ENCODE measurements at places on chromosomes 11 and 22. TPM values are rescaled to one million over a fixed set of nuclear protein-coding genes. Genes with fewer than 3 reads are reported as not detected.
A peak's percentile ranks its signal among the peaks of the same experiment; 100 is the strongest.

- no peak for DNase-seq
Observed at GRCh38 chr11:16780698-16781550, 42.5 kb downstream of the C11orf58 start.

- DNase-seq: no peak
Observed at GRCh38 chr11:47881145-47881544, 33.0 kb upstream of the NUP160 start.

- no peak for DNase-seq
Observed at GRCh38 chr11:117715801-117716200, 81.2 kb downstream of the DSCAML1 start.

DNA sequence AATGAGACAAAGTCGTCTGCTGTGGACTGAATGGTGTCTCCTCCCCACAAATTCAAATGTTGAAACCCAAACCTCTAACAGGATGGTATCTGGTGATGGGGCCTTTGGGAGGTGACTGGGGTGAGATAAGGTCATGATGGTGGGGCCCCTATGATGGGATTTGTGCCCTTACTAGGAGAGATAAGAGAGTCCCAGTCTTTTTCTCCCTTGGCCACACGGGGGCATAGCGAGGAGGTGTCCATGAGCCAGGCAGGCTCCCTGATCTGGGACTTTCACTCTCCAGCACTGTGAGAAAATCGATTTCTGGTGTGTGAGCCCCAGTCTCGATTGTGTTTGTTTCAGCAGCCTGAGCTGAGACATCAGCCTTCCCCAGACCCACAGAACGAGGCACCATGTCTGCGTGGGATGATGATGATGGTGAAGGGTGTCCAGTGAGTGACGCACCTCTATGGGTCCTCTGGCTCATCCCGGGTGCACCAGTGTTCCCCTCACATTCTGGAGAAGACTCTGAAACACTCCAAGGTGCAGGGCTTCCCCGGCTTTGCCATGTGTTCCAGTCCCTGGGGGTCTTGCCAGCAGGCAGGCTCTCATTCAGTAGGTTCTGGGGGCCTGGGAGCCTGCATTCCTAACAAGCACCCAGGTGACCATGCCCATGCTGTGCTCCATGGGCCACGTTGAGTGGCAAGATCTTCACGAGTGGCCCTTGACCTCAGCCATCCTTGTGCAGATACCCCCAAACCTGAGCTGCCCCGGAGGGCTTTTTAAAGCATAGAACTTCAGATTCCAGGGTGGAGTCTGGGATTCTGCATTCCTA is 363.0 kb downstream of the CTTN start:
- no peak for DNase-seq

- no peak for DNase-seq
Observed at GRCh38 chr11:114160894-114161293, 101.4 kb downstream of the ZBTB16 start.

GRCh38 chr11:122085264-122085663 is 30.8 kb downstream of the BLID start:
- DNase-seq: no peak

GRCh38 chr11:69425444-69425843 is 56.0 kb upstream of the LINC01488 start:
- no peak for DNase-seq

- peak; percentile 41 for DNase-seq
Observed at GRCh38 chr22:41302021-41302767, 869 bp downstream of the ZC3H7B start.

- DNase-seq: no peak
Observed at GRCh38 chr11:109739379-109739778, 317.4 kb downstream of the C11orf87 start.

GRCh38 chr22:31943978-31944699 is at the start of gene YWHAH:
Gene YWHAH, plus strand, starts transcription at chr22:31944535. Its CDS starts 199 bp downstream, at chr22:31944734.
- DNase-seq: peak; percentile 96

GRCh38 chr22:21845558-21846453 is 21.6 kb downstream of the MAPK1 start:
- no peak for DNase-seq

GRCh38 chr11:19808076-19808911 is 95.7 kb downstream of the NAV2 start:
- no peak for DNase-seq

- DNase-seq: no peak
Observed at GRCh38 chr11:120068114-120068573, 69.8 kb downstream of the TRIM29 start.

DNA sequence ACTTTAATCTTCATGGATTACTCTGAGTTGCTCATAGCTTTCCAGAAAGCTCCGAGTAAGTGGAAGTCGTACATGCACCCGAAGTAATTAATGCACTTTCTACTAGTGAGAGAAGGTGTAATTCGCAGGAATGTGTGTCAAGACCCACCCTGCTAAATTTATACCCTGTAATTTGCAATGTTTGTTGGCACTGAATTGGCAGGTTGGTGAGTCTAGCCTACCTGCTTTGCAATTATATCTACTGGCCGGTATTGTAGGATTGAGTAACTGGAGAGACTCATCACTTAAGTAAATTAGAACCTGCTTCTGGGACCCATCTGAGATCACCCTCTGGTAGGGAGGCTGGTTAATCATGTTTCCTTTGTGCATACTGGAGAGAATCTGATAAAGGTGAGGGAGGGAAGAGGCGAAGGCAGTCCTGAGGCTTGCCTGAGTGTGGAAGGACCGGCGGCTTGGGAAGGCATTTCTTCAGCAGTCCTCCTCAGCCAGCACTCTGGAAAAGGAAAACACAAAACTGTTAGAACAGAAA is 63.3 kb downstream of the LDLRAD3 start:
- no peak for DNase-seq

- DNase-seq: no peak
Observed at GRCh38 chr11:95144313-95145235, 54.9 kb downstream of the ENDOD1 start.

DNA sequence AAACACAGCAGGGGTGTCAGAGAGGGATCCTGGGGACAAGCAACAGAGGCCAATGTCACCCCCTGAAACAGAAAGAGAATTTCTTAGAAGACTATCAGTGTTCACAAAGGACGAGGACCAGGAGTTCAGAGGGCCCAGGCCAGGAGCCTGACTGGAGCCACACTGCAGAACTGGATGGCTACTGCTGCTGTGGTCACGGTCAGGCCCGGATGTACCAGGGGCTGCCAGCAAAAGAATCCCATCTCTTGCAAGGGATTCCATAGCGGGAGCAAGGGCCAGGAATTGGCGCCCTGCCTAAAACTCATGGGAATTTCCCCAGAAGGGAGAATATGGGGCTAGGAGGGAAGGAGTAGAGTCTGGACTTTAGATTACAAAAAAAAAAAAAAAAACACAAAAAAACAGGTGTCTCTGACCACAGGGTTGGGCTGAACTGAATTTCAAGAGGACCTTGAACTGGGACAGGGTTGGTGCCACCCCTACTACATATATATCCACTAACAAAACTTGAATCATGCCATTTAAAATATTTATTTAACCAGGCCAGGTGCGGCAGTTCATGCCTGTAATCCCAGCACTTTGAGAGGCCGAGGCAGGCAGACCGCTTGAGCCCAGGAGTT is 15.7 kb upstream of the KCTD14 start:
- no peak for DNase-seq

DNA sequence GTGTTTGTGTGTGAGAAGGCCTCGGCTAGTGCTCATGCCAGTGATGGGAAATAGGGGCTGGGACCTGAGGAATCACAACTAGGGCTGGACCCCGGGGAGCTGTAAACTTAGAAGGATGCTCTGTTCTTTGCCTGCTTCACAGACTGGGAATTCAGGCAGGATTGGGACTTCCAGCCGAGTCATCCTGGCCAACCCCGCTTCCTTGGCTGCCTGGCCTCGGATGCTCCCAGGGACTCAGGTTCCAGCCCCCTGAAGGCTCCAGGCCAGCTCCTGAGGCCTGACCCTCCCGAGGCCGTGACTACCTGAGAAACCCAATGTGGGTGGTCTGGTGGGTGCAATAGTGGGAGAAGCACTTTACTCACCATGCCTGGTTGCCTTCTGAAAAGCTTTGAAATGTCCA is 44.7 kb downstream of the IRAG1 start:
- no peak for DNase-seq

DNA sequence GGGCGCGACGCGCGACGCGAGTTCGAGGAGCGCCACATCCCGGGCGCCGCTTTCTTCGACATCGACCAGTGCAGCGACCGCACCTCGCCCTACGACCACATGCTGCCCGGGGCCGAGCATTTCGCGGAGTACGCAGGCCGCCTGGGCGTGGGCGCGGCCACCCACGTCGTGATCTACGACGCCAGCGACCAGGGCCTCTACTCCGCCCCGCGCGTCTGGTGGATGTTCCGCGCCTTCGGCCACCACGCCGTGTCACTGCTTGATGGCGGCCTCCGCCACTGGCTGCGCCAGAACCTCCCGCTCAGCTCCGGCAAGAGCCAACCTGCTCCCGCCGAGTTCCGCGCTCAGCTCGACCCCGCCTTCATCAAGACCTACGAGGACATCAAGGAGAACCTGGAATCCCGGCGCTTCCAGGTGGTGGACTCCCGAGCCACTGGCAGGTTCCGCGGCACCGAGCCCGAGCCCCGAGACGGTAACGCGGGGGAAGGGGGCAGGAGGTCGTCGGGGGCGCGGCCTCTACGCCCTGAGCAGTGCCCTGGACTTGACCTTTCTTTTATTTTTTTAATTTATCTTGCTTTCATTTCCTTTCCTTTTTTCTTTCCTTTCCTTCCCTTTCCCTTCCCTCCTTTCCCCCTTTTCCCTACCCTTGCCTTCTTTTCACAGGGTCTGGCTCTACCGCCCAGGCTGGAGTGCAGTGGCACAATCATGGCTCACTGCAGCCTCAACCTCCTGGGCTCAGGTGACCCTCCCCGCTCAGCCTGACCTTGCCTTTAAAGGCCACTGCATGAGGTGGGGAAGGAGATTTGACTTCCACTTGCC is 5.0 kb downstream of the MPST start:
- DNase-seq: no peak

- DNase-seq: no peak
Observed at GRCh38 chr11:126095745-126096144, 33.1 kb upstream of the CDON start.

DNA sequence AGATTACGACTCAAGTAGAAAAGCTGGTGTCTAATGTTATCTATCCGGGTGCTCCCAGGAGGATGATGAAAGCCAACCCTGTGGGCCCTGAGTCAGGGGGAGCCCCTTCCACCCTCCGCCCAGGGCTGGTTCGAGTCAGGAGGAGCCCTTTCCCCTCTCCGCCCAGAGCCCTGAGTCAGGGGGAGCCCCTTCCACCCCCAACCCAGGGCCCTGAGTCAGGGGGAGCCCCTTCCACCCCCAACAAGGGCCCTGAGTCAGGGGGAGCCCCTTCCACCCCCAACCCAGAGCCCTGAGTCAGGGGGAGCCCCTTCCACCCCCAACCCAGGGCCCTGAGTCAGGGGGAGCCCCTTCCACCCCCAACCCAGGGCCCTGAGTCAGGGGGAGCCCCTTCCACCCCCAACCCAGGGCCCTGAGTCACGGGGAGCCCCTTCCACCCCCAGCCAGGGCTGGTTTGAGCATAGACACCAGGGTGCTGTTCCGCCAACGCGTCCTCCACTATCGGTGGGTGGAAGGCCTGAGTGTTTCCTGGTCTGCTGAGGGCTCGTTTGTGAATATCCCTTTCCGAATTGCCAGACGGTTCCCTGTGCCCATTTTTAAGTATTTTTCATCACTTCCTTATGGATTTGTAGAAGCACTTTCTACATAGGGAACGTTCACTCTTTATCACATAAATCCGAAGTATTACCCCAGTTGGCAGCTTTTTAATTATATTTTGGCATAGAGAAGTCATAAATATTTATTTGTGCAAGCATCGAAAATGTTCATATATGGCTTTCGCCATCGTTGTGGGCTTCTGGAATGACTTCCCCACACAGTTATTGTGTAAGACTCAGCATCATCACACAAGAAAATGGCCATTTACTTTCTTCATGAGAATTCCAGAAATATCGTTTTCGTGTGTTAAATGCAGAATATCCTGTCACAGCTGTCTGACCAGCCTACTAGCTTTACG is 380.6 kb downstream of the BRD1 start:
- no peak for DNase-seq

DNA sequence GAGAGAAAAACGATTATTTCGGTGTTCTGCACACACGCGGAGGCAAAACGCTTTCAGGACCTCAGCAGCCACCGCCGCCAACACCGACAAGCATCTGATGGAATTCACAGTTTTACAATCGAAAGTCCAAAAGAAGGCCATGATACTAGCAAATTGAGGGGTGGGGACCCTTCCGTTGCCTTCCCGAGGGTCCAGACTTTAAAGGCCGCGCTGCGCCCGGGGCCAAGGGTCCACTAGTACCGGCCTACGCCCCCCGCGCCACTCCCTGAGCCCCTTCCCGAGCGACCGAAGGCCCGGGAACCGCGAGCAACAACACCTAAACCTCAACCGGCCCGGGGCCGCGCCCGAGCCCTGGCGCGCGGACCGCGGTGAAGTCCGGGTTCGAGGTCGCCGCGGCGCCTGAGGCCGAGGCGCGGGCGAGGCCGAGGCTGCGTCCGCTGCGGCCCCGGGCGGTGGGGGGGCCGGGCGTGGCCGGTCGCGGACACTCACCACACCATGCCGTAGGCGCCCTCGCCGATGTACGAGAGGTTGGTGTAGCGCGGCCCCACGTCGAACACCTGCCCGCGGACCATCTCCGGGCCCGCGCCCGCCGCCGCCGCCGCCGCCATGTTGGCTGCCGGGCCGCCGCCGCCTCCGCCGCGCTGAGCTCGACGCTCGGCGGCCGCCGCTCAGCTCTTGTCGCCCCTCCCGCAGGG is 465 bp downstream of the MAPK1 start:
- DNase-seq: no peak

DNA sequence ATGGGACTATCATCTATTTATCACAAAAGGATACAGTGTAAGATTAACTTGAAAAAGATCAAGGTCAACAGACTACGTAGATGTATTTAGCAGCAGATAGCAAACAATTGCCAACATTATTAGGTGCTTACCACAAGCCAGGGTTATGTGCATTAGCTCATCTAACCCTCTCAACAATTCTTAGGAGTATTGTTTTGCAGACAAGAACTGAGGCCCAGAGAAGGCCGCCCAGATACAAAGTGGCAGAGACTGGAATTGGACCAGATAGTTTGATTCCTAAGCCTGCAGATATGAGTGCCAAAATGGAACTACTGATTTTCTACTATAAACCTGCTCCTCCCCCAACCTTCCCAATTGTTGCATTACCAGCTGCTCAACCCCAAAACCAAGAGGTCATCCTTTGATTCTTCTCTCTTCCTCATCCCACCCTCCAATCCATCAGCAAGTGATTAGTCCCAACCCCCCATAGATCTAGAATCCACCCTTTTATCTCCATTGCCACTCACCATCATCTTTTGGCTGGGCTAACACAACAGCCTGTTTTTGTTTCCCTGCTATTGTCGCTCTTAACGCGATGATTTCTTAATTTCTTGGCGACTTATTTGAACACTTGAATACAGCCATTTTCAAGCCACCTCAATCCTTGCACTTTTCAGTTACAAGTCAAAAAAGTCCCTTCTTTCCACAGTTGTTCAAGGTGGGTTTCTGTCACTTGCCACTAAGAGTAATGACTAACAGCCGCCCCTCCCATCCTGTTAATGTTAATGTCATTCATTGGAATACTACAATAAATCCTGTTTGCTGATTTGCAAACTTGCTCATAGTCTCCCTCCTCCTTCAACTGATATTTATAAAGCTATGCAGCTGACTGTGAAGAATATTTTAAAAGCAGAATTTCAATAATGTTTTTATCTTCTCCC is 2.7 kb downstream of the TMEM123 start:
- DNase-seq: no peak

Gene SUSD2
- 0.48 TPM for polyA plus RNA-seq

Gene HMGXB4
- polyA plus RNA-seq: 11.5 TPM

Gene NRIP3
- polyA plus RNA-seq: 1.1 TPM

Gene SYVN1
- polyA plus RNA-seq: 282 TPM

Gene ZFTA
- 5.6 TPM for polyA plus RNA-seq

Data from B cell (primary cell).